ENCODE measurements at places on chromosomes 12 and 14.

DNA sequence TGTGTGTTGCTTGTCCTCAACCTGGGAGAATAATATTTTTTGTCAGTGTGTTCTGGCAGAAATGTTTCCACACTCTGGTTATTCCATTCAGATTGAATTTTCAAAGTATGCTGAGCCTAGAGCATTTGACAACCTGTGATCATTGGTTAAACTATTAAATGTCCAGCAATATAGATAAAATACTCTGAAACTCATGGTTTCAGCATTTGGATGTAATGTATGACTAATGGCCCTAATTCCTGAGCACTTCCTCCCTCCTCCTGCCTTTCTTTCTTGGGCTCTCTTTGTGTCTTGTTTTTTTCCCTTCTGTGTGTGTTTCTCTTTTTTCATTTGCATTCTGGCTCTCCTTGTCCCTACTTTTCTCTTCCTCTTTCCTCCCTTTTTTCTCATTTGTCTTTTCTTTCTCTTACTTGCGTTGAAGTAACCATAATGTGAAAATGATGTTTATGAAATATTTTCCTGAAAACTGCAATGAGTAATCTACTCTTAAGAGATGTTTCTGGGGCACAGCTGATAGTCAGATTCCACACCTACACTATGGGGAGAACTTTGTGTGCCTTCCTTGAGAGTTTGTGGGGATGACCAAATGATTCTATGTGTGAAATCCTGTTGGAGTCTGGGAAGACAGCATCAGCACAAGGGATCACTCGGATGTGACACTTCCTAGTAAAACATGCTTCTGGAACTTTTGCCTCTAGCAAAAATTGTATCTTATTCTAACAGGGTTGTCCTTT lies 74.6 kb downstream of the FRMD6 start:
- no peak for DNase-seq

DNA sequence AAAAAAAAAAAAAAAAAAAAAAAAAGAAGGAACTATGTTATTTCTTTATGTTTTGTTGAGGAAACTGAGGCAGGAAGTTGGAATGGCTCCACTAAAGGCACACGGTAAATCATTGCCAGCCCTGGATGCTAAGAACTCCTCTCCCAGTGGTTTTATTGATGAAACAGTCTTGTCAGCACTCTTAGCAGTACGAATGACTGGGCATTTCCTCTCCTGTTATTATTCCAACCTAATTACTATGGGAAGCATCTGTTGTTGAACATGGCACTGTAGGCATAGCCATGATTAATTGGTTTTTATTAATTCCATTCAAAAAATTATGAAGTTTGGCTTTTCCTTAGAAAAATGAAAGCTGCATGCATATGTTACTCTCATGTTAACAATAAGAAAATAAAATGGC lies 1387.1 kb upstream of the TMEM132C start:
- DNase-seq = no peak

DNA sequence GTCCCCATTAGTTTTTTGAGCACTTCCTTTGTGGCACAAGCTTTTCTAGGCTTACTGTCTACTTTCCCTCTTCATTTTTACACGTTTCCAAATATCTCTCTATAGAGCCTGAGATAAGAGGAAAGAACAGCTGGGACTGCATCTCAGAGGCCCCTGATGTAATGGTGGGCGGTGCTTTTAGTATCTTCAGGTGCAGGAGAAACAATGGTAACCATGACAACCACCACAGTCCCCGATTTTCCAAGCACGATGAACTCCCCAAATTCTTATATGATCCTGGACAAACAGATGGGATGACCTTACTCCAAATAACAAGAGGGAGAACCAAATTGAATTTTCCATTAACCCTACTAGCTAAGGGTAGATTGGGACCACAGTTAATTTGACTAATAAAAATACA lies 103.3 kb downstream of the AEBP2 start:
- no peak for DNase-seq

- no peak for DNase-seq
Measured at GRCh38 chr12:5317556-5317955, 114.4 kb upstream of the NTF3 start.

GRCh38 chr14:61308198-61308597 lies 13.2 kb upstream of the PRKCH start:
- no peak for DNase-seq

GRCh38 chr14:96078625-96079016 lies 39.5 kb downstream of the C14orf132 start:
- no peak for DNase-seq

DNA sequence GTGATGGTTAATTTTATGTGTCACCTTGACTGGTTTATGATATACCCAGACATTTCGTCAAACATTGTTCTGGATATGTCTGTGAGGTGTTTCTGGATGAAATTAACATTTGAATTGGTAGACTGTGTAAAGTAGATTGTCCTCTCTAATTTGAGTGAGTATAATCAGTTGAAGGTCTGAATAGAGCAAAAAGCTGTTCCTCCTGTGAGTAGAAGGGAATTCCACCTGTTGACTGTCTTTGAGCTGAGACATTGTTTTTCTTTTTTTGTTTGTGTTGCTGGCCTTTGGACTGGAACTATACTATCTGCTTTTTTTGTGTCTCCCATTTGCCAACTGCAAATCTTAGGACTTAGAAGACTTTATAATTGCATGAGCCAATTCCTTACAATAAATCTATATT lies 920.9 kb upstream of the LRFN5 start:
- no peak for DNase-seq

GRCh38 chr12:15446807-15447206 lies 124.5 kb downstream of the PTPRO start:
- no peak for DNase-seq

DNA sequence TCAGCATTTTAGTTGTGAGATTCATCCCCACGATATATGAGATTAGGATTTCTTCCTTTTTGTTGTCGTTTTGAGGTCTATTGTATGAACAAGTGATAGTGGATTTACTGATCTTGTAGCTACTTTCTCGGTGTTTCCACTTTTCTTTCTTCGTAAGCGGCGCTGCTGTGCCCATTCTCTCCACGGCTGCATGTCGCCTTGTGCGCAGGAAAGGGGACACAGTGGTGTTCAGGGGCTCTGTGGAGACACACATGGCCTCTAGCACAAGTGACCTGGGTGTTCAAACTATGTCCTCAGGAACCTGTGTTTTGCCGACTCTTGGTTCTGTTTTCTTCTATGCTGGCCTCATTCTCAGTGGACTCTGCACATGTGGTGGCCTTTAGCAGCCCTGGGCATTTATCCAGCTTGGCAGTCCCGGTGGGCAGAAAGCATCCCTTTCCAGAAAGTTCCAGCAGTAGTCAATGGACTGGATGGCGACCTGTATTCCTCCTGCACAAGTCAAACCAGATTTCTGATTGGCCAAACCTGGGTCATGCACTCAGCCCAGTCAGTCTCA lies 18.7 kb downstream of the CKAP4 start:
- no peak for DNase-seq

DNA sequence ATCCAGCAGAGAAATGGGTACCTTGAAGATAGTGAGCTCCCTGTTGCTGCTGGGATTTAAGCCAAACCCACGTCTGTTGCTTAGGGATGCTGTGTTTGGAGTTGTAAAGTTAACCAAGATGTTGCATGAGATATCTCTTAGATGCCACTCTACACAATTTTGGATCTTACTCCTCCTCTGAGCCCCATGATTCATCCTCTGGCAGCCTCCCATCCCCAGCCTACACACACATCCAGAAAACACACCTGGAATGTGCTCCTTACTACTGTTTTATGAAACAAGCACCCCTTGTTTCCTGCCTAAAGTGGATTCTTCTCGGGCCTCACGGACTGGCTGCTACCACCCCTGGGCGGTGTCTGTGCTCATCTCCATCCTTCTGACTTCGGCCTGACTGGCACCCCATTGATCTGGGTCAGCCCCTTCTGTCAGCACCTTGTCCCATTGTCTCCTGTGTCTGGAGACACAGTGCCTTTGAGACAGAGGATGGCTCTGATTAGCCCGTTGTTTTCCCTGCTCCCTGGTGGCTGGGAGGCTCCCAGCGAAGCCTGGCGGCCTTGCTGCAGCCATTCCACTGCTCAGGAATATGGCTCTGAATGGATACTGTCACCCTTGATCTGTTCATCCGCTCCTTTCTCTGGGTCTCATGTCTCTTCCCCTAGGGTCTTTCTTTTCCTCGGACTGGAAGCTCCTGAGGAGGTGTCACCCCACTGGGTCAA lies 24.3 kb downstream of the TSPAN9 start:
- no peak for DNase-seq

DNA sequence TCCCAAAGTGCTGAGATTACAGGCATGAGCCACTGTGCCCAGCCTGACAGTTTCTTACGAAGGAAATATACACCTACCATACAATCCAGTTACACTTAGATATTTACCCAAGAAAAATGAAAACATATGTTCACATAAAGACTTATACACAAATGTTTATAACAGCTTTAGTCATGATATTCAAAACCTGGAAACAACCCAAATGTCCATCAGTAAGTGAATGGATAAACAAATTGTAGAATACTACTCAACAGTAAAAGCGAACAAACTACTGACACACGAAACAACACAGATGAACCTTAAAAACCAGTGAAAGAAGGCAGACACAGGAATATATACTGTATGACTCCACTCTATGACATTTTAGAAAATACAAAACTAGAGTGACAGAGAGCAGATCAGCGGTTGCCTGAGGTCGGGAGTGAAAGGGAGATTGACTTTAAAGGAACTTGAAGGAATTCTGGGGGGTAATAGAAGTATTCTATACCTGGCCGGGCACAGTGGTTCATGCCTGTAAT lies 83.6 kb downstream of the SPRING1 start:
- no peak for DNase-seq

DNA sequence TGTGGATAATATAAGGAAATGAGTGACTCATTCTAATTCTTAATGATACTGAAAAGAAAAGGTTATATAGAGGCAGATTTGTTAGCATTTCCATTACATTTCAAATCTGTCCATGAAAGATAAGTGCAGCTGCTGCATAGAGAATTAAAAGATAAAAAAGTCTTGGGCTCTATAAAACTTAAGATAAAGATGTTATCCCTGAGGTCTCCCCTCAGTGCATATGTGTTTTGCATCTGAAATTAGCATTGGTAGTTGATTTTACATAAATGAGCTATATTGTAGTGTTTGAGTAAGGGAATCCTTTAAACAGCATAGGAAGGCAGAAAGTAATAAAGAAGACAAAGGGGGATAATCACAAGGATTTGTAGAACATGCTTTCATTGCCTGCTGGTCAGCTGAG lies 206.2 kb downstream of the FSCB start:
- DNase-seq = peak; percentile 76

DNA sequence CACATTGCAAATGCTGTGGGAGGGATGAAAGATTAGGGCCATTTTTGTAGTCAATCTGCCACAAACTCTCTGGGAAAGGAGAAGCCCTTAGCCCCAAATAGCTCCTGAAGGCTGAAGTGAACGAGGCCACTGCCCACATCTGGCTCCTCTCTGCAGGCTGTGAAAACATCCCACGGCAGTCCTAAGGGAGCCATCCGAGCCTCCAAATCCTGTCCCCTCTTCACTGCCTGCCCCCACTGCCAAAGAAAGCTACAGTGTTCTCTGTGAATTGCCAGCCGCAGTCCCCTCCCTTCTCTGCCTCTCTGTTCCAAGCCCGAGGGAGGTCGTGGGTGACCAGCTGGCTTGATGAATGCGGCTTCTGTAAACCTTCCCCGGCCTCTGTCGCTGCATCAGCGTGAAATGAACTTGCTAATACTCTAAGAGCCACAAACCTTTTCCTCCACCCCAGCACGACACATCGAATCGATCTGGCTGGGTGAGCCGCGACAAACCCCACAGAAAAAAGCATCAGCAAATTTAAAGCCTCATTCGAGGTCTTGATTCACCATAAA lies 180.7 kb upstream of the NRXN3 start:
- no peak for DNase-seq

GRCh38 chr12:109310247-109311125 lies 1.4 kb upstream of the FOXN4 start:
- DNase-seq = peak; percentile 98

DNA sequence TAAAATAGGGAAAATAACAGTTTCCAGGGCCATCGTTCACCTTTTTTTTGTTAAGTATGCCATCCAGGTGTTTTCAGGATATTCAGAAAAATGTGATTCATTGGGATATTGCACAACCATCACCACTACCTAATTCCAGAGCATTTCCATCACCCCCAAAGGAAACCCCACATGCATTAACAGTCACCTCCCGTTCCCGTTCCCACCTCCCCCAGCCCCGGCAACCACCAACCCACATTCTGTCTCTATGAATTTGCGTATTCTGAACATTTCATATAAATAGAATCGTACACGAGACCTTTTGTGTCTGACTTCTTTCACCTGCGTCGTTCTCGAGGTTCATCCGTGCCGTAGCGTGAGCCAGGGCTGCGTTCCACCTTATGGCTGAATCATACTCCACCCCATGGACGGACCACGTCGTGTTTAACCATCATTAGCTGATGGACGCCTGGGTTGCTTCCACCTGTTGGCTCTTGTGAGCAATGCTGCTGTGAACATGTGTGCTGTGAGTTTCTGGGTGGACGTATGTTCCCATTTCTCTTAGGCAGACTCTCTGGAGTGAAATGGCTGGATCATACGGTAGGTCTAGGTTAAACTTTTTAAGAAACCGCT lies 51.0 kb upstream of the NCOR2 start:
- DNase-seq = peak; percentile 42

- no peak for DNase-seq
Measured at GRCh38 chr12:4265280-4265679, 8.3 kb upstream of the CCND2 start.

GRCh38 chr12:80857311-80857710 lies 80.4 kb downstream of the LIN7A start:
- no peak for DNase-seq

GRCh38 chr12:40502322-40502721 lies 189.9 kb upstream of the CNTN1 start:
- DNase-seq = no peak

- no peak for DNase-seq
Measured at GRCh38 chr14:59920378-59920683, 387 bp downstream of the LRRC9 start.

- no peak for DNase-seq
Measured at GRCh38 chr12:108640802-108641445, 7.2 kb upstream of the SELPLG start.

DNA sequence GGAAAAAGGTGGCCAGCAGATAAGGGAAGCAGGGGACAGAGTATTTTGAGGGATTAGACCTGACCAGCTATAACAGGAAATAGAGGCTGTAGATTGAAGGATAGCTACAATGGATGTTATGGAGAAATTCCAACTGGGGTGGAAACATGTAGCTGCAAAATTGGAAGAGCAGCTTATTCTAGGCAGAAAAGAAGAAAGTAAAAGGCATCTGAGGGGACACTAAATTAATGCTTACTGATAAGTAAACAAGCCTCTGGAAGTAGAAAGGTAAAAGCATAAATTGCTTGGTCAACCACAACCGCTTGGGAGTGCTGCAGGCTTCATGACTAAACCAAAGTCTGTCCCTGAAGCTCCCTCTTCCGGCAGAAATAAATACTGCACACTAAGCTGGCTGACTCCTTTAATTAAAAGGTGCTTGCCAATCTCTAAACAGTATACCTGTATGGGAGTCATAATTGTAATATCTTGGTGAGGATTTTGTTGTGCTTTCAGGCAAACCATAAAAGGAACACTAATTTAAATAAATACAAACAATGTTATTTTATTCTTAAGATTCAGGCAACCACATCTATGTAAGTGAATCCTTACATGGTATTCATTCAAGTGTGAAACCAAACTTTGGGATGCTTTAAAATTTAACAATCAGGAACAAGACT lies 7.7 kb downstream of the UBC start:
- DNase-seq = no peak
